ENCODE measurements at places on chromosomes 3 and 15.

- no peak for DNase-seq
These were observed 597.9 kb downstream of the TAFA4 start for GRCh38 chr3:68334367-68334986.

DNA sequence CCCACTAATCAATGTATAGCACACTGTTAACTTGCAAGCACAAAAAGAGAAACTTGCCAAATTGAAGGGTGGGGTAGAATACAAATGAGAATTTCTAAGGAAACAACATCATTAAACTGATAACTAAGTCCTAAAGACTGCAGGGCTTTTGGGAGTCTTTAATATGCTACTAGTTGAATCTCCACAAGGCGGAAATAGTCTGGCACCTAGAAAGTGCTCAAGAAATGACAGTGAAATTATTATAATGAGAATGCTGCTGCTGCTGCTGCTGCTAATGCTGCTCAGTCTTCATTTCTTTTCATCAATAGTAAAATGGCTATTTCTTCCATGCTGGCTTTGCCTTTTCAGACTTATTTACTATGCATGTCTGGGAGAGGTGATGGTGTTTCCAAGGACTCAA is 91.8 kb downstream of the BTD start:
- no peak for DNase-seq

- DNase-seq, result no peak
These were observed 20.3 kb downstream of the LAMP3 start for GRCh38 chr3:183142199-183142598.

GRCh38 chr3:131553495-131554247 is 50.9 kb upstream of the MRPL3 start:
- no peak for DNase-seq

GRCh38 chr3:46915297-46915822 is 37.8 kb downstream of the PTH1R start:
- no peak for DNase-seq

DNA sequence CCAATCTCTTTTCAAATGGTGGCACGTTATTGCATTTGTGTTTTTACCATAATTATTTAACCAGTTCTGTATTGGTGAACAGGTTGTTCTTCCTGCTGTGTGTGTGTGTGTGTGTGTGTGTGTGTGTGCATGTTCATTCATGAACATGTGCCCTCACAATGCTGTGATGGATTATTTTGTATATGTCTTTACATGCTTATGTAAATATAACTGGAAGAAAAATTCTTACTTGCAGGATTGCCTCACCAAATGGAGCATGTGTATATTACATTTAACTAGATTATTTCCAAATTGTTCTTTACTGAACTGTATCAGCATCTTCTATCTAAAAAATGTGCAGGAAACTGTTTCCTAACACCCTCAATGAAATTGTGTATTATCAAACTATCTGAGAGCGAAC is 175.2 kb upstream of the ZPLD1 start:
- DNase-seq, result no peak

GRCh38 chr15:63502137-63502766 is 2.1 kb upstream of the USP3 start:
- no peak for DNase-seq

GRCh38 chr3:50676031-50676705 is 1.4 kb downstream of the DOCK3 start:
- peak; percentile 0 for DNase-seq

GRCh38 chr15:48437178-48437577 is 105.9 kb downstream of the DUT start:
- DNase-seq, result no peak

GRCh38 chr3:186967686-186968085 is 37.4 kb downstream of the ST6GAL1 start:
- DNase-seq, result peak; percentile 70

DNA sequence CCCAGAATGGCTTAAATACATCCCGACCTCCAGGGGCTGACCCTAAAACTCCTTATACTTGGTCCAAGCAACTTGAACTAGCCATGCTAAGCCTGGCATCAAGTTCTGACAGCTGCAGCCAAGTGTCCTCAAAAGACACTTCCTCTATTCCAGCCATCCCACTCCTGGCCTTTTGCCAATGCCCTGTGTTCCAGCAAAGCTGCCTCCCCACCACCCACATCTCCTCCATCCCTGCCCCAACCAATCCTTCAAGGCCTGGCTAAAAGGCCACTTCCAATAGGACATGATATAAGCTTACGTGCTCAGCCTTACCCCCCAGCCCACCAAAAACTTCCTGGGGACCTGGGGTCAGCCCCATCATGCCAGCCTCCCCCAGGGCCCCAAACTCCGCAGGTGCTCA is 40.9 kb downstream of the SEMA3G start:
- no peak for DNase-seq

DNA sequence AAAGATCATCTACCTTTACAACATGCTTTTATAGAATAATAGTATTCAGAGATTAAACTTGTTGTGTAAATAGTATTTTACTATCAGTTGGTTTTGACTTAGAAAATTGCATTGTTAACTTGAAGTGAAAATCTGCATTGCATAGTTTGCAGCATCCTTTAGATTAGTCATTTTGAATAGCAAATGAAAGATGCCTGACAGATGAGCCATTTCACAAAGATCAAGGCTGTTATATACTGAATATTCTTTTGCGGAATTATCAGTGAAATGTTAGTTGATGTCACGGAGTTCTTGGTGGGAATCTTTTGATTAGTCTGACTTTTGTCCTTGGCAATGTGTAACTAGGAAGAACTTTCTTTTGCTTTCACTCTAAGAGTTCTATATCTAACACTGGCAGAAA is 24.5 kb downstream of the RSRC1 start:
- DNase-seq, result no peak

DNA sequence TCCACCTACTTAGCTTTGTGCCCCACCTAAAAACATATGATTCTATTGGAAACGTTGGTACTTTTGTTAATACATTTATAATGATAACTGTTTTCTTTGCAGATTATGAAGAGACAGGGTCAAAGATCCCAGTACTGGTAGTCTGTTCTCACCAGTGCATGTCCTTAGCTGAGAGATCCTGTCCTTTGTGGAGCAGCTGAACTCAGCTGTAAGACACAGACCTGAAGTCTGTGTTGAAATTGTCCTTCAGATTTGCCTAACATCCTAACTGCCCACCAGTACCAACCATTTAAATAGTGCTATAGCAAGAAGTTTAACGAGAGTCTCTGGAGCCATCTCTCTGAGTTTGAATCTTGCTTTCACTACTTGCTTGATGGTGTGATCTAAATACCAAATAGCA is 398.7 kb downstream of the FEZF2 start:
- no peak for DNase-seq

DNA sequence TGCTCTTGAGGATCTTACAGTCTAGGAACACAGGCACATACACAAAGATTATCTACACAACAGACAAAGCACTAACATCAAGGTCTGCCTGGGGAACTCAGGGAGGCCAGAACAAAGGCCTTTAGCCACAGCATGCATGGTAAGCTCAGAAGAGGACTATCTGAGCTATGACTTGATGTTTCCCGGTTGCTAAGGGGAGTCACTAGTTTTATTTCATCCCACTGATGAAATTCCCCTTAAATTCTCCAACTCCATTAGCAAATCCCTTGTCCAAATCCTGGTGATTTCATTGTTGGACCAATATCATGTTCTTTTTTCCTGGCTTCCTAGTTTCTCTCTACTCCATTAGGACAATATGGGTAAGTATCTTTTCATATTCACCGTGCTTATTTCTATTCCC is 23.3 kb downstream of the FBN1 start:
- no peak for DNase-seq

DNA sequence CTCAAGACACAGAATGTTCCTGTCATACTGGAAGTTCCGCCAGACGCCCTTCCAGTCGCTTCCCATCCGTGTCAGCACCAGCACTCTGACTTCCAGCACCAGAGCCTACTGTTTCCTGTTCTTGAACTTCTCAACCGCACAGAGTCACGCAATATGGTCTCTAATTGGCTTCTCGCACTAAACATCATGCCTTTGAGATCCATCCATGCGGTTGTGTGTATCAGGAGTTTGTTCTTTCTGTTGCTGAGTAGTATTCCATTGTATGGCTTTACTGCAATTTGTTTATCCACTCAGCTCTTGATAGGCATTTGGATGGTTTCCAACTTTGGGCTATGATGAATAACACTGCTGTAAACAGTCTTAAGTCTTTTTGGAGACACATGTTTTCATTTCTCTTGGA is 112.1 kb downstream of the LRRK1 start:
- no peak for DNase-seq

GRCh38 chr3:197828-198491 is 1.4 kb downstream of the CHL1 start:
- peak; percentile 48 for DNase-seq

DNA sequence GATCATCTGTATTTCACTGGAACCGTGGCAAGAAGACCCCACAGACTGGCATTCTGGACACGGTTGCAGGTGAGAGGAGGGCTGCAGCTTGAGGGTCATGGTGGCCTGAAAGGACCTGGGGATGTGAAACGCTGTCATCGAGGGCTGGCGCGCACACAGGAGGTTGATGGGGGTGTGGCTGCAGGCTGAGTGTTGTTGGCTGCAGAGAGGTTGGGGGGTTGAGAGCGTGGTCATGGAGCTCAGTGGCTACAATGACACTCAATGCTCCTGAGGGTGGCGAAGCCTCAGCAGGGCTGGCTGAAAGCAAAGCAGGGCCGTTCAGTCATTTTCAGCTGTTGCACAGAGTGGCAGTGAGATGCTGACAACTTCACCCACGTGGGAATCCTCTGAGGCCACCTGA is 21.0 kb downstream of the CPN2 start:
- DNase-seq, result no peak

- DNase-seq, result peak; percentile 33
These were observed 31.1 kb downstream of the DNAJC13 start for GRCh38 chr3:132448216-132448961.

DNA sequence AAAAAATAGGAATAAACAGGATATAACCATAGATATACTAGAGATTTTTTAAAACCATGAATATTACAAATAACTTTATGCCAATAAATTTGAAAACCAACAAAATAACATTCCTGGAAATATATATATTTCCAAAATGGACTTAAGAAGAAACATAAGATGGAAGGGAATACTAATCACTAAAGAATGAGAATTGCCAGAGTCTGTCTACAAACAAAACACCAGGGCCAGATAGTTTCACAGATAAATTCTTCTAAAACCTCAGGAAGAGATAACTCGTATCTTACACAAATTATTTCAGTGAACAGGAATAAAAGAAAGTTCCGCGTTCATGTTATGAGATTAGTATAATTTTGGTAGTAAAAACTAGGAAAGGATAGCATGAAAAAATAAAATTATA is 107.3 kb downstream of the HERC1 start:
- DNase-seq, result no peak

DNA sequence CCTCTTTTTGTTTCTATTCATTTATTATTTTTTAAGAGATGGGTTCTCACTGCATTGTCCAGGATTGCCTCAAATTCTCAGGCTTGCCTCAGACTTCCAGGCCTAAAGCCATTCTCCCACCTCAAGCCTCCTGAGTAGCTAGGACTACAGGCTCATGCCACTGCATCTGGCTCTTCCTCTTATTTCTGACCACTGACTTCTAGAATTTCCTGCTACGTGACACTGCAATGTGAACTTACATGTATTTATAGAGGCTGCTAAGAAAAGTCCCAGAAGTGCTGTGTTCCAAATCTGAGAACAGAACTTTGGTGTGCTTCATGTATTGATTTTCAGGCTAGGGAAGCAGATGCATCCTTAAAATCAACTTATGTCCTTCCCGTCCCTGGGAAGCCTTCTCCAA is 407.4 kb downstream of the RSL24D1 start:
- peak; percentile 56 for DNase-seq

DNA sequence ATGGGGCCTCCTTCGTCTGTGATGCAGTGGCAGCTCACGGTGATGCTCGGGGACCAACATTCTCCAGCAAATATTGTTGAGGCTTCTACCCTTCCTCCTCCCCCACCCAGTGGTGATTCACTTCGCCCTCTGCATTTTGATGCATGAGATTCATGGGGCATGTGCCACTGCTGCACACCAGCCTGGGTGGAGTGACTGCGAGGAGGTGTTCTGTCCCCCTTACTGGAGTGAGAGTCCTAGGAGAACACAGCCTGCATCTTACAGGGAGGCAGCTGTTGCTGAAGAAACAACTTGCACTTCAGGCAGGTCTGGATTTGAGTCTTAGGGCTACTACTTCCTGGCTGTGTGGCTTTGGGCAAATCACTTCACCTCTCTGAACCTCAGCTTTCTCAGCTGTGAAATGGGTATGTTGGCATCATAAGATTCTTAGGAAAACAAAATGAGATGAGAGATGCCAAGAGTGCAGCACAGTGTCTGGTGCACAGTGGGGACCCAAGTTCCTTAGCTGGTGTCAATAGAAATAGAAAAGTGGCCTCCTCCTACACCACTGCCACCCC is 10.2 kb upstream of the SKOR1 start:
- DNase-seq, result no peak

DNA sequence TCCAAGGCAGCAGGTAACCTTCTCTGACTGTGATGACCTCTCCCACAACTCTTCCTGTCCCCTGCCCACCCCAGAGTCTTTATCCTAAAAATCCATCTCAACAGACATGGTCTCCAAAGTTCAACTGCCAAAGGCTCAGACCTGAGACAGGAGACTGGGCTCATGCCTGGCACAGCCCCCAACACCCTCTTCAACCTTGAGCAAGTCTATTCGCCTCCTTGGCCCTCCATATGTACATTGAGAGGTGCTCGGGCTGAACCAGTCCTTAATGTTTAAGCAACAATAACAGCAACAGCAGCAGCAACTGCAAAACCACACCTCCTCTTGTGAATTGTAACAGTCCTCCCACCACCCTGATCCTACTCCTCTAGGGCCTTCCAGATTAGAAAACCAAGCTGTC is 9.9 kb downstream of the FAM3D start:
- no peak for DNase-seq

GRCh38 chr3:63814237-63814636 is 4.9 kb upstream of the C3orf49 start:
- DNase-seq, result peak; percentile 27

- DNase-seq, result no peak
These were observed 99.2 kb downstream of the FHIT start for GRCh38 chr3:61152071-61152470.

GRCh38 chr3:63089007-63089750 is 188.9 kb upstream of the SYNPR start:
- no peak for DNase-seq

GRCh38 chr3:53195602-53196574 is 34.9 kb downstream of the PRKCD start:
- peak; percentile 44 for DNase-seq

DNA sequence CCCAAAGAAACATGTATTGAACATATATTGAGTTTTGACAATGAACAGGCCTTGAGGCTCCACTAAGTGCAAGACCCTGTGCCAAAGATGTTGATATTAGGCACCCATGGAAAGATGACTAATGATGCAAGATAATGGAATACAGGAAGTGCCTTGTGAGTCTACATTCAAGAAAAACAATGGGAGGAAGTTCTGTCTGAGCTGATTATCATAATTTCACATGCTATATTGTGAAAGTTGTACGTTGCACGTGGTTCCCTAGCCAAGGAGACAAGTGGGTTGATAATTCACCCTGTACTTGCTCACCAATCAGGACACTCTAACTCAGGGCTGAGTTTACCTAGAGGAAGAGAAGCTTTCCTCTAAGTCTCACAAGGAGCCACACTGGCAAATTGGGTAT is 186.9 kb upstream of the STAC start:
- DNase-seq, result no peak

All from Ammon's horn (tissue), 1 donor.